ENCODE measurements at places on chromosomes 1 and 21.

GRCh38 chr1:244963231-244963826, 99.0 kb upstream of the HNRNPU start:
- no peak overlapping the region for H3K27ac ChIP-seq
- no peak for DNase-seq
- peaks cover 37% of the 10 kb centered on the region for H3K4me1 ChIP-seq
- H3K36me3 ChIP-seq: no peaks in the 10 kb centered on the region
- H3K4me3 ChIP-seq: no peak overlapping the region
- no peaks in the 10 kb centered on the region for H3K27me3 ChIP-seq

- H3K27ac ChIP-seq: no peak overlapping the region
- no peaks in the 10 kb centered on the region for H3K4me1 ChIP-seq
- H3K4me3 ChIP-seq: no peak overlapping the region
- no peaks in the 10 kb centered on the region for H3K27me3 ChIP-seq
Measured at GRCh38 chr1:53543130-53543777, 84.1 kb downstream of the DMRTB1 start.

DNA sequence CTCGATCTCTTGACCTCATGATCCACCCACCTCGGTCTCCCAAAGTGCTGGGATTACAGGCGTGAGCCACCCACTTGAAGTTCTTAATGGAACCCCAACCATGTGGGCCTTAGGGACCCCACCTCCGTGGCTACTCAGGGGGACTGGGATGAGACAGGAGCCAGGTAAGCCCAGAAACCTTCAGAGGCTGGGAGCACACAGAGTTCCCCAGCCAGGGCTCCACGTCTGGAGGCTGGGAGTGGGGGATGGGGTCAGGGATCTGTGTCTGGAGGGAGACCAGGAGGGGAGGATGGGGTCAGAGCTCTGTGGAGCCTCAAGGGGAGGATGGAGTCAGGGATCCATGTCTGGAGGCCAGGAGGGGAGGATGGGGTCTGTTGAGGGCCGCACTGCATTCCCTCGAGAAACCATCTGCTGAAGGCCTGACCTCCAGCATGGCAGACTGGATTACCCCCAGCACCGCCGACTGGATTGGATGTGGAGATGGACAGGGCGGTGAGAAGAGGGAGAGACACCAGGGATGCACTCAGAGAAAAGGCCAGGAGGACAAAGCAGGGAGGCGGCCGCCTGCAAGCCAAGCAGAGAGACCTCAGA, 2.1 kb upstream of the FTCD start:
- no peak overlapping the region for H3K27ac ChIP-seq
- DNase-seq: no peak
- H3K36me3 ChIP-seq: no peaks in the 10 kb centered on the region
- H3K4me3 ChIP-seq: no peak overlapping the region

DNA sequence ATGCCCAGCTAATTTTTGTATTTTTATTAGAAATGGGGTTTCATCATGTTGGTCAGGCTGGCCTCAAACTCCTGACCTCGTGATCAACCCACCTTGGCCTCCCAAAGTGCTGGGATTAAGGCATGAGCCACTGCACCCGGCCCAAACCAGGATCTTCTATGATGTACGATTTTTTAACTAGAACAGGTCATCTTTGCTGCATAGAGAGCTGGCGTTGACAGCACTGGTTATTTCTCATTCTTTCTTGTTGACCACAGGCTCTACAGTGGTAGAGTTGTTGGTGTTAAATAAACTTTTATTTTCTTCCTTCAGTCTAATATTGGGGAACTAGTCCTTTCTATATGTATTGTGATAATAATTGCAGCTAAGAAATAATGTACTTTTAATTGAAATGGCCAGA, 3.8 kb upstream of the MAB21L3 start:
- no peak overlapping the region for H3K4me3 ChIP-seq
- H3K36me3 ChIP-seq: no peaks in the 10 kb centered on the region
- no peak overlapping the region for H3K27ac ChIP-seq

DNA sequence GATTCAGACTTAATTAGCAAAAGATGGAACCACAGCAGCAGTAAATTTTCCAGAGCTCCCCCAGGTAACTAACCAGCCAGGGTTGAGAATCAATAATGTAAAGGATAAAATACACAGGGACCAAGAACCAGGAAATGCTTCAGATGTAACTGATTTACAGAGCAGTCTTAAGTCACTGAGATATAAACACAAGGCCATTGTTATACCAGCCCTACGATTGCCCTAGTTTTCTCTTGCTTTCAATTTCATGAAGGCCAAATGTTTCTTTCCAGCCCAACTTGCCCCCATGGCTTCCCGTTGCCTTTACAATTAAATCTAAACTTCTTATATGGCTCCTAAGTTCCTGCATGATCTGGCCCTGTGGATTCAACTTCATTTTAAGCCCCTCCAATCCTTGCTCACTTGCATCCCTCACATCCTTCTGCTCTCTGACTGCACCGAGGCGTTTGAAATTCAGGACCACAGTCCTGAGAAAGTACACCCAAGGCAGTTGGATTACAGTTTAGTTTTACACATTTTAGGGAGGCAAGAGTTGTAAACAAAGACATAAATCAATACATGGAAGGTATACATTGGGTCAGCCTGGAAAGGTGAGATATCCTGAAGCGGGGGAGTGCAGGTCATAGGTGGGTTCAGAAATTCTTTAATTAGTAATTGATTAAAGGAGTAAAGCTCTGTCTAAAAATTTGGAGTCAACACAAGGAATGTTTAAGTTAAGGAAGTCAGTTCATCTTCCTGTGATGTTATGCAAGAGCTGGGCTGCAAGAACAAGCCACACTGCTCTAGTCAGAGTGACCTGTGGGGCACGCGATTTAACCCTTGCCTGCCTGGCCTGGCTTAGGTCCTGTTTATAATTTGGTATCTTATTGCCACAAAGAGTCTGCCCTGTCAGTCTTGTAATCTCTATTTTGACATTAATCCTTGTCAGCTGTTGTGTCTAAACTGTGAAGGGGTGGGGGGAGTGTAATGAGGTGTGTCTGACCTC, 69.9 kb upstream of the COG2 start:
- H3K36me3 ChIP-seq: no peaks in the 10 kb centered on the region
- peak; percentile 77 for DNase-seq
- peak overlapping the region; percentile 86 for H3K27ac ChIP-seq
- peaks cover 43% of the 10 kb centered on the region for H3K4me1 ChIP-seq
- H3K4me3 ChIP-seq: no peak overlapping the region

- no peaks in the 10 kb centered on the region for H3K4me1 ChIP-seq
- no peaks in the 10 kb centered on the region for H3K36me3 ChIP-seq
- H3K27ac ChIP-seq: no peak overlapping the region
- no peaks in the 10 kb centered on the region for H3K27me3 ChIP-seq
Measured at GRCh38 chr21:42413500-42413899, 9.8 kb downstream of the UBASH3A start.

GRCh38 chr1:63828322-63829044, 54.7 kb downstream of the ROR1 start:
- H3K27ac ChIP-seq: no peak overlapping the region

DNA sequence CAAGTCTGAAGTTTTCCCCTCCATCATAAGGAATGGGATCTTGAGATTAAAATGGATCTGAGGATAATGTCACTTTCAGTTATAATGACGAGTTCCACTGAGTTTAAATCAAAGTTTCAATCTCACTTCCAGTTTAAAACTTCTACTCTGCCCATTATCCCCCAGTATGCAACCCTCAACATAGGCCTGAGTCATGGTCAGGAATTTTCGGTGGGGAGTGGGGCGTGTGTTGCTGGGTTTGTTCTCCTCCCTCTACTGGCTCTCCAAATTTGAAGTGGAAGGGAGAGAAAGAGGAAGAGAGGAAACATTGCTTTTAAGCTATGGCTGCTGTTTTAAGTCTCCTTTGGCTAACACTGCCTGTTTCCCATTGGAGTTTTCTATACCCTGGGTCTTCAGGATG, 152.9 kb downstream of the TM2D1 start:
- no peak for DNase-seq
- H3K4me3 ChIP-seq: no peak overlapping the region
- H3K27ac ChIP-seq: no peak overlapping the region
- H3K4me1 ChIP-seq: no peaks in the 10 kb centered on the region
- H3K36me3 ChIP-seq: no peaks in the 10 kb centered on the region

DNA sequence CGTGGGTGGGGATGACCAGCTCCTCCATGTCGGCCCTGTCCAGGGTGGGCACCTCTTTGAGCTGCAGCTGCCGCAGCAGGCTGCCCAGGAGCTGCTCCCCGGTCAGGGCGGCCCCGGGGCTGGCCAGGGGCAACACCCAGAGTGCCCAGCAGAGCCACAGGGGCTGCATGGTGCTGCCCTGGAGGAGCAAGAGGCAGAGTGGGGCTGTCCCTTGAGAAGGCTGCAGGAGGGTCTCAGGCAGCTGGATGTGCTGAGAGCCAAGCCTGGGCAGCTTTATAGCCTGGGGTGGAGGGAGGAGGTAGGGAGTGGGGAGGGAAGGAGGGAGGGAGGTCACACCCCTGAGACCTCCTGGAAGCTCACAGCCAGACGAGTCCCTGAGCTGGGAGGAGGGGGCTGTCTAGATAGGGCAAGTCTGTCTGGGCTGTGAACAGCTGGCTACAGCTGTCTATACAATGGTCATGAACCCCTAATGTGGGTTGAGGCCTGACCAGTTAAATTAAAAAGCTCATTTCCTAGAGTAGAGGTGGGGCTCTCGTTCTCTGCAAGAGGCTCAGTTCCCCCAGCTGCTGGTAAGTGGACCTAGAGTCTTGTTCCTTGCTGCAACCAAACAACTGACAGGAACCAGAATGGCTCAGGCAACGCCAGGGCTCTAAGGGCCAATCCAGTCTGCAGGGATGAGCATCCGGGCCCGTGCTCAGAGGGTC, at the start of gene LEFTY1:
Gene LEFTY1 (minus strand): TSS at position 249 of the 704 bp plus-strand sequence. CDS start 80 bp downstream, at position 169.
- peaks cover 2% of the 10 kb centered on the region for H3K36me3 ChIP-seq
- peaks cover 29% of the 10 kb centered on the region for H3K4me1 ChIP-seq
- no peaks in the 10 kb centered on the region for H3K27me3 ChIP-seq
- peak; percentile 52 for DNase-seq
- peak within 1 kb of the TSS; percentile 37 for H3K27ac ChIP-seq

GRCh38 chr21:42298237-42298636, 17.0 kb downstream of the TFF3 start:
- peaks cover 11% of the 10 kb centered on the region for H3K4me1 ChIP-seq
- H3K27ac ChIP-seq: no peak overlapping the region
- DNase-seq: no peak
- no peak overlapping the region for H3K4me3 ChIP-seq
- no peaks in the 10 kb centered on the region for H3K27me3 ChIP-seq

- H3K27me3 ChIP-seq: no peaks in the 10 kb centered on the region
- H3K36me3 ChIP-seq: peaks cover 21% of the 10 kb centered on the region
- H3K4me1 ChIP-seq: no peaks in the 10 kb centered on the region
- no peak overlapping the region for H3K4me3 ChIP-seq
Measured at GRCh38 chr1:3381901-3382300, 72.6 kb upstream of the ARHGEF16 start.

GRCh38 chr1:15843826-15844572, 3.5 kb upstream of the SPEN start:
- no peaks in the 10 kb centered on the region for H3K27me3 ChIP-seq
- H3K4me3 ChIP-seq: no peak overlapping the region
- no peaks in the 10 kb centered on the region for H3K36me3 ChIP-seq
- DNase-seq: no peak
- H3K4me1 ChIP-seq: no peaks in the 10 kb centered on the region
- H3K27ac ChIP-seq: no peak overlapping the region

DNA sequence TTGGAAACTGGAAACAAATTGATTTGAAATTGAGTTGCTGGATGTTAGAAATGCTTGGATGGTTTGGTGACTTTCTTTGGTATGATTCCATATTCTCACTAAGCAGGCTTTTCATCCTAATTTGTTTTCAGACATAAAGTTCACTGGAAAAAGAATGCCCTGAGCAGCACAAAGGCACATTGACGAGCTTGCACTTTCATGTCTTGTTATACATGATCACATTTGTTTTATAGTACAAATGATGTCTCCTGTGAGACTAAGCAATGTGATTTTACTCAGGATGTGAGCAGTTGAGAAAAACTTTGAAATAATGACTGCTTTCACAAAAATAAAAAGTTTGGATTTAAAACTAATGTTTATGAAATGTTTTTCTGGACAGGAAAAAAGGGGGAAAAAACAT, 63.6 kb downstream of the KCNT2 start:
- H3K27ac ChIP-seq: no peak overlapping the region
- H3K36me3 ChIP-seq: no peaks in the 10 kb centered on the region
- no peaks in the 10 kb centered on the region for H3K27me3 ChIP-seq
- H3K4me1 ChIP-seq: no peaks in the 10 kb centered on the region
- no peak for DNase-seq
- H3K4me3 ChIP-seq: no peak overlapping the region

GRCh38 chr1:200262326-200262965, 147.4 kb downstream of the ZNF281 start:
- H3K27me3 ChIP-seq: no peaks in the 10 kb centered on the region
- no peaks in the 10 kb centered on the region for H3K4me1 ChIP-seq
- DNase-seq: no peak
- H3K27ac ChIP-seq: no peak overlapping the region

- no peaks in the 10 kb centered on the region for H3K36me3 ChIP-seq
- no peaks in the 10 kb centered on the region for H3K27me3 ChIP-seq
Measured at GRCh38 chr1:208242941-208243526, 1.1 kb downstream of the PLXNA2 start.

DNA sequence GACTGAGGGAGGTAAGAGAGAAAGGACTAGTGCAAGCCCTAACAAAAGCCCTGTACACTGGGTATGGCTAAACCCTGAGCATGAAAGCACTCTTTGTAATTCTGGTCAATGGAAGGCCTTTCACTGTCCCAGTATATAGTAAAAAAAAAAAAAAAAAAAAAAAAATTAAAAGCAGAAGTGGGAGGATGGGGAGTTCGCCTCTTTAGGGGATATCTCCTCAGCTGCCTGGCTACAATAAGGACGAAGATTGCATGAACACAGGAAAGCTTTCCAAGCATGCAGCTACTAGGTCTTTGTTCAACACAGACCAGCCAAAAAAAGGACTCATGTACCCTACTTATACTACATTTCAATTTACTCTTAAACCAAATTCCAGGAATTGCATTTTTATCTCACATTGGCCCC, 59.1 kb downstream of the EIF4G3 start:
- no peaks in the 10 kb centered on the region for H3K36me3 ChIP-seq
- H3K27ac ChIP-seq: no peak overlapping the region
- H3K27me3 ChIP-seq: no peaks in the 10 kb centered on the region
- no peak for DNase-seq
- no peaks in the 10 kb centered on the region for H3K4me1 ChIP-seq

DNA sequence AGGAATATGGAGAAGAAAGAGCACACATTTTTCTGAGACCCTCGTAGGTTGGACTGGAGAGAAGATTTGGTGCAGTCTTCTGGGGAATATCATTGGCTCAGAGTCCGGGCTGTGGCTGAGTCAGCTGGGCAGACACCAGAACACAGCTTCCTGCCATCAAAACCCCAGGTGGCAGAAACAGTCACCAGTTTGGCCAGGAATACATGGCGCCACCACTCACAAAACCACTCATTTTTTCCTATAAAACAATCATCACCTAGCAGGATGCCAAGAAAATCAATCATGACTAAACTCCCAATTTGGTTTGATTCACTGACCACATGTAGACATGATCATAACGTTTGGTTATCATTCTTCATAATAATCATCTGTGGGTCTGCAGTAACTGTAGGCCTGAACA, 178.1 kb upstream of the PBX1 start:
- no peak for DNase-seq
- no peaks in the 10 kb centered on the region for H3K36me3 ChIP-seq
- H3K27ac ChIP-seq: no peak overlapping the region
- no peak overlapping the region for H3K4me3 ChIP-seq

- H3K4me3 ChIP-seq: no peak overlapping the region
- H3K36me3 ChIP-seq: no peaks in the 10 kb centered on the region
- no peak overlapping the region for H3K27ac ChIP-seq
- DNase-seq: no peak
Measured at GRCh38 chr1:232528472-232529089, 101.4 kb downstream of the SIPA1L2 start.

Measured in small intestine (tissue), 16 donors.